Stimulated activated CD8-positive, alpha-beta memory T cell treated with anti-CD3 and anti-CD28 coated beads, Interleukin-2, amount 100 ng/mL, for 48 hours (primary cell): ENCODE measurements at places on chromosomes 3 and 15.

DNA sequence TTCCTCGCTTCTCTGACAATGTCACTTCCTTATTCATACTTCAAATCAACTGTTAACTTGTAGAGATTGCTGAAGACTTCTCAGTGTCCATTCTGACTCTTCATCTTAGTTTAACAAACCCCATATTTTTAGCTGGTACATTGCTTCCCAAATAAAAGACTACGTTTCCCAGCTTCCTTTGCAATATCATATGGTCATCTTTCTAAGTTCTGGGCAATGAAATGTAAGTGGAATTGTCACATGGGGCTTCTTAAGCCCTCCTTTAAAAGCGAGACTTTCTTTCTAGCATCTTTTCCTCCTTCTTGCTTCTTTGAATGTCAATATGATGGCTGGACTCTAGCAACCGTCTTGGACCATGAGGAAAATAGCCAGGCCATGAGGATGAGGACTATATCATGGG, 239.0 kb downstream of the ZNF621 start:
- no peak for DNase-seq

DNA sequence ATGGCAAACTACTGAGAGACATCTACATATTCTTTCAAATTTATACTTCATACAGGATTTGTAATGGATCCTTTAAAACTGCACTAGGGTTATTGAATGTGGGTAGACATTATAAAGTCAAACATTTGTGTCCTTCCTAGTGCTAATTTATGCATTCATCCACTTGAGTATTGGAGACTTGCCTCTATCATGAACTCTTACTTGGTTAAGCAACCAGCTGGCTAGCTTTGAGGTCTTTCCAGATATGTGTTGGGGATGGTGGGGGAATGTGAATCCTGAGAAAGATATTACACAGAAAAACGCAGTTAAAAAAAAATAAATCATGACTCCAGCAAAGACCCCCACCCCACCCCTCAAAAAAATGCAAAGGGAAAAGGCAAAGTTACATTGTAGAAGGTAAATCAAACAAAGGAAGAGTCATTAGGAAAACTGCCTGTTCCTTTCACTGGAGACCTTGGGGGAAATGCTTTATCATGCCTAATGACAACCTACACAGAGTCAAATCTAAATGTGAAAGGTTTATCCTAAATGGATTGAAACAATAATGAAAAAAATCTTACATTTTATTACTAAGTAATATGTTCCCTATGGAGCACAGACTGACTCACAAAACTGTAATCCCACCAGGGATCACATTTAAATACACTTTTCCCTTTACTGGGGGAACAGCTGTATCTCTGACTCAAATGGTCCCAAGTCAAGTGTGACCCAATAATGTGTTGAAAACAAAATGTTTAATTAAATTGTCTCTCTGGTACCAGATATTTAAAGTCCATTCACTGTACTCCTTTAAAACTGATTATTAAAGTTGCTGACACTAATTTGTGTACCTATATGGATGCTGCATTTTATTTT, 522.3 kb downstream of the ROBO1 start:
- DNase-seq: no peak

DNA sequence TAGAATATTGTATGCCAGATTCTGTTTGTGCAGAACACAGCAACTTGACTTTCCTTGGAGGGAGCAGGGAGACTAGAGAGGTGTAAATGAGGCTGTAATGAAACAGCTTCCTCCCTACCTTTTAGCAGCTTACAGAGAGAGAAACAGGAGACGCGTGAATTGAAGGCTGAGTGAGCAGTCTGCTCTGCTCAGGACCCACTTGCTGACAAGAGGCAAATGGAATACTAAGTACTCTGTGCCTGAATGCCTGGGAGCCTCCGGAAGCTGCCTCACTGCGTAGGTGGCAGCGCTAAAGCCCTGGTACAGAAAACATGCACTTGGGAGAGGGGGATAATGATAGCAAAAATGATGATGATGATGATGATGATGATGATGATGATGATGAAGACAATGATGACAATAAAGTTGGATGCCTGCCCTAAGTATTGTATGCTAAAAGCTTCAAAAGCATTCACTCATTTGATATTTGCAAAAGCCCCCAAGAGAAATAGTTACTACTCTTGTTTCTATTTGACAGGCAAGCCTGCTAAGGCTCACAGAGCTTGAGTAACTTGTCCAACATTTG, 548.9 kb downstream of the NTRK3 start:
- DNase-seq: no peak

GRCh38 chr3:66572938-66573710, 72.3 kb upstream of the LRIG1 start:
- no peak for DNase-seq

DNA sequence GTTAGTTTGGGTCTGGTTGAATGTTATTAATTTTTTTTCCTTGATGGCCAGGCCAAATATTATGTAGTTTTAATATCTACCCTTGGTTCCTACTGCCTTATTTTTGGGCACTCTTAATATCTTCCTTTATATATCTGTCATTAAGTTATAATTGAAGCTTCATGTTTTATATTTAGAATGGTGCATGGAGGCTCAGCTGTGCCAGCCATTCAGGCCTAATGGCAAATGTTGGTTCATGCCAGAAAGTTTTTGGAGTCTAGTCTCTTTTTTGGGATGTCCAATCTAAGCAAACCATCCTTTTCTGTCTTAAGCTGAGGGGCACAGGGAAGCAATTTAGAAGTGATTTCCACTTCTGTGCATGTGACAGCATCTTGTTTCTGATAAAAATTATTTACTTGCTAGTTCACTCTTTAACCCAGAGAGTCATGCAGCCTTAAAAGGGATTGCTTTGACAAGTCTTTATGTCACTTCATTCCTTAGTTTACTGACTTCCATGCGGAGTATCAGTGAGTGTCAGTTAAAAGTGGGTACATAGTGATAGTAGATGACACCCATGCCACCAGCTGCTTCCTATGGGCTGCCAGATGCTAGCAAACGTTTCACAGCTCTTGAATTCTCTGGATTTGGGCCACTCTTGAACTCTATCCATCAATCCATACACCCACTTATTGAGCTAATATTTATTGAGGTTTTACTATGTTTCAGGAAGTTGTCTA, 33.0 kb downstream of the MITF start:
- no peak for DNase-seq
